ENCODE measurements at places on chromosomes 7 and 10.

DNA sequence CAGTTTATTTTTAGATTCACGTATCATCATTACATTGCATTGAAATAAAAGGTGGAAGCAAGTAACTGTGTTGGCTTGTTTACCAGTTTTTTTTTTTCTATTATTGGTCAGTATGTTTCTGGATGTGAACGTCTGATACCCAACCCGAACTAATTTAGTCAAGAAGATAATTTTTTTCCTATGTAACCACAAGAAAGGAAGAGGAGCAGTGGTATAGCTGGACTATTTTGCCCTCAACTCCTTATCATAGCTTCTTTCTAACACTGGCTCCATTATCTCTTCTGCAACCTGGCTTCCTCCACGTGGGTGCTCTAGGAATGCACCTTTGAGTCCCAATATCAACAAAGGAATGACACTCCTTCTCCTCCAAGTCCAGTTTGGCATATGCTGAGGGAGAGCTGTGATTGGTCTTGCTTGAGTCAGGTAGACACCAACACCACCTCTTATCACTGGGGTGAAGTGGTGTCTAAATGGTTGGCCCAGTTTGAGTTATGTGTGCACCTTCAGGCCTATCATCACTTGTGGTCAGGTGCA, 29.4 kb downstream of the OR9A2 start:
- no peak for DNase-seq

DNA sequence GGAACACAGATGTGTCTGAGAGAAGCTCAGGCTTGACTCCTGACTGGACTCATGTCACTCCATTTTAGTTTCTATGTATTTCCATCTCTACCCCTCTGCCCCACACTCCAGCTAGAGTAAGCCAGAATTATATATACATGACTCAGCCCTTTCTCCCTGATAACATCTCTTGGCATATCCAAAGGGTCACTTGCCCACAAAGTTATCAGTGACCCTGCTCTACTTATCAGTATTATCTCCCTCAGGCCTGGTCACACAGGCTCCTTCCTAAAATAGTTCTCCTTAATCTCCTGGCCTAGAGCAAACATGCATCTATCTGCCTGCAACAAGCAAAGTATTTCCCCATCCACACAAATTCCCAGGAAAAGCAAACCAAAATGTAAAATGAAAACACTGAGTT, 598.3 kb downstream of the SUGCT start:
- DNase-seq = no peak

DNA sequence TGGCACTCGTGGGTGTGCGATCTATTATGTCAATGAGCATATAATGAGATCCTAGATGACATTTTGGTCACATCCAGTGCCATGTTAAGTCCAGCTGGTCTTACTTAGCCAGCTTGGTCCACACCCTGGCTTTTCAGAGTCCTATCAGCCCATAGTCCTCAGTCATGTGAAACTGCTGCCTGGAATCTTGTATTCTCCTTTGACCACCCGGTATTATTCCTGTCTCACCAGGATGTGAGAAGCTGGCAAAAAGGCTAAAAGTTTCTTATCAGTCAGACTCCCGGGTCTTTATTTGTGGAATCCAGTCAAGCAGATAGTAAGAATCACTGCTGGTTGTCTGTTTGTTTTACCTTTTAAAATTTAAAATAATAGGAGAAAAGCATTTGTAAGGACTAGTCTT, 705.6 kb upstream of the GHITM start:
- no peak for DNase-seq

DNA sequence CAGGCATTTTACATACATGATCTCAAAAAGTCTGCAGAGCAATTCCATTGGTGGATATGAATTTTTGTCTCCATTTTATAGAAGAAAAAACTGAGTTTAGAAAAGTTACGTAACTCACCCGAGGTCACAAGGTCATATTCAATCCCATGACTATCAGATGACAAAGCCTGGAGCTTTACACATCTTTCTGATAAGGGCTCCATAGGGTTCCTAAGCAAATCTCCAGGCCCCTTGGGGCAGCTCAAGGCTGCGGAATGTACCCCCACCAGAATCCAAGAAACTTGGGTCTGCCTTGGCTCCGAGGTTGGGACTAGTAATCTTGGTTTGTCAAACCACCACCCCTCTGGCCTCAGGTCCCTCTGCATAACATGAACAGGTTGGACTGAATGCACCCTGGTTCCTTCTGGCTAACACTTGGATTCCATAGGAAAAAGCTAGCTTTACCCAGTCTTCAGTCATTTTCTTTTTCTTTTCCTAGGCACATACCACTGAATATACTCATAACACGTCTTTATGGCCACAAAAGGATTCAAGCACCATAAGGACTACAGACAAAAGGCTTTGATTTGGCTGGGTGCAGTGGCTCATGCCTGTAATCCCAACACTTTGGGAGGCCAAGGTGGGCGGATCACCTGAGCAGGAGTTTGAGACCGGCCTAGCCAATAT, 55.5 kb downstream of the PIP4K2A start:
- no peak for DNase-seq

DNA sequence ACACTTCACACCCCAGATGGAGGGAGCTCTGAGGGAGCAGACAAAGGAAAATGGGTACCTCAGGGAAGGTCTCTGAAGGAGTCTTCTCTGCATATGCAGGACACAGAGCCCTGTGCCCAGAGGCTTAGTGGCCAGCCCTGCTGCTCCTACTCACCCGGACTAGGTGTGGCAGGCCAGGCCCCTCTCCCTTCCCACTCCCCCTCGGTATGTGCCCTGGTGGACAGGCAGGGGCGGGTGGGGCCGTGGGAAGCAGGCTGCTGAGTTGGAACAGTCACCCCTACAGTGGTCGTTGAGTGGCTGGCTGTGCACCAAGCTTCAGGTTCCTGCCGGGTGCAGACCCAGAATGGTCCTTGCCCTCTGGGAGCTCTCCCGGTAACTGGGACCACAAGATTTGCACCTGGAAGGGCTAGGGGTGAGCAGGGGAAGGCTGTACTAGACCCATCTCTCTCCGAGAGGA, 68.6 kb downstream of the ZMIZ1 start:
- no peak for DNase-seq

DNA sequence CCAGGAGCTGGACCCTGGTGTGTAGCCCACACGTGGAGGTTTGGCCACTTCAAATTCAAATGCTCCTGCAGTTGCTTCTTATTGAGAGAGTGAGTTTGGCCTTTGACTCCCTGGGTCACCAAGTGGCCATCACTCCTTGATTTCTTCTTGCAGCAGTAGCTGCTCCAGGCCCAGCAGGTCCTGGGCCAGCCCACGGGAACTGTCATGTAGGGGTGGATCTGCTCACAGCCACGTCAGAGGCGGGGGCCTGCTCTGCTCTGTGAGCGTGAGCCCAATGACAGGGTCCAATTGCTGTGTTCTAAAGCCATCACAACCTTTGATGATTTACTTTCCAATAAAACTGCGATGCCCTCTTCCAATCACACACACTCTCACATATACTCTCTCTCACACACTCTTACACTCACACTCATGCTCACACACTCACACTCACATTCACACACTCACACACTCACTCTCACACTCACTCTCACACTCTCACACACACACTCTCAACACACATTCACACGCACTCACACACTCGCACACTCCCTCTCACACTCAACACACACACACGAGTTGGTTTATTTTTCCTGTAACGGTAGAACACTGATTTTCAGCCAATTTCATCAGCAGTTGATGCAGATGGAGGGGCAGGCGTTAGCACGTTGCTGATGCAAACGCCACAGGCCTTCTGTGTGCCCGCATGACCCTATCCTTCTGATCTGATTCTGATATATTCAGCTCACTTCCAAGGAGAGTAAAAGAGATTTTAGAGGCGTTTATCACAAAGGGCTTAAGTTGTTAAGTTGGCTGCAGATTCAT, 210.7 kb upstream of the PPP2R2D start:
- no peak for DNase-seq
